Stimulated activated CD4-positive, alpha-beta T cell treated with anti-CD3 and anti-CD28 coated beads, Interleukin-15, amount 100 ng/mL, for 1 hour (primary cell): ENCODE measurements at places on chromosomes 11 and 22.

DNA sequence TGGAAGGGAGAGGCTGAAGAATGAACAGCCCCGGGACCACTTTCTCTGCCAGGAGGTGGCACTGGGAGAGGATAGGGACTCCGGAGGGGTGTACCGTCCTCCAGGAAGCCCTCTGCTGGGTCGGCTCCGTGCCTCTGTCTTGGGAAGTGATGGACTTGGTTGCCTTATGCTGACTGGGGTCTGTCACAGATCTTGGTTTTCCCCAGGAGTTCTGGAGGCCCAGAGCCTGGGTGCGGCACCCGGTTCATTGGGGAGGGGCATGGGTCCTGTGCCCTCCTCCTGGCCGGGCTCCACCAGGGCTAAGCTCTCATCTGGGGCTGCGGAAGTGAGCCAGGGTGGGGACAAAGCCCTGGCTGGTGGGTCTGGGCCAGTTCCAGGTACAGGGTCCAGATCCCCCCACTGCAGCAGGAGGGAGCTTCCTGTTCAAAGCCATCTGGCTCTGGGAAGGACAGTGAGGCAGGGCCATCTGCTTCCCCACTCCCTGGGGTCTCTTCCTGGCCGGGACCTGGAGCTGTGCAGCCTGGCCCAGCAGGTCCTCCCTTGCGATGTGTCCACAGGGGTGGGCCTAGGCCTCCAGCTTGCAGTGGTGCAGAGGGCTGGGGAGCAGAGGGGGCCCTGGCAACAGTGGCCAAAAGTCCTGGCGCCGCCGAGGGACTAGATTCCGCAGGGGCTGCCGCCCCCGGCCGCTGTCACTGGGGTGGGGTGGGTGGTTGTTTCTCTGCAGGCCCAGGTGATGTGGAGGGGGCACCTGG, 1.1 kb upstream of the AP2A2 start:
- DNase-seq: no peak

DNA sequence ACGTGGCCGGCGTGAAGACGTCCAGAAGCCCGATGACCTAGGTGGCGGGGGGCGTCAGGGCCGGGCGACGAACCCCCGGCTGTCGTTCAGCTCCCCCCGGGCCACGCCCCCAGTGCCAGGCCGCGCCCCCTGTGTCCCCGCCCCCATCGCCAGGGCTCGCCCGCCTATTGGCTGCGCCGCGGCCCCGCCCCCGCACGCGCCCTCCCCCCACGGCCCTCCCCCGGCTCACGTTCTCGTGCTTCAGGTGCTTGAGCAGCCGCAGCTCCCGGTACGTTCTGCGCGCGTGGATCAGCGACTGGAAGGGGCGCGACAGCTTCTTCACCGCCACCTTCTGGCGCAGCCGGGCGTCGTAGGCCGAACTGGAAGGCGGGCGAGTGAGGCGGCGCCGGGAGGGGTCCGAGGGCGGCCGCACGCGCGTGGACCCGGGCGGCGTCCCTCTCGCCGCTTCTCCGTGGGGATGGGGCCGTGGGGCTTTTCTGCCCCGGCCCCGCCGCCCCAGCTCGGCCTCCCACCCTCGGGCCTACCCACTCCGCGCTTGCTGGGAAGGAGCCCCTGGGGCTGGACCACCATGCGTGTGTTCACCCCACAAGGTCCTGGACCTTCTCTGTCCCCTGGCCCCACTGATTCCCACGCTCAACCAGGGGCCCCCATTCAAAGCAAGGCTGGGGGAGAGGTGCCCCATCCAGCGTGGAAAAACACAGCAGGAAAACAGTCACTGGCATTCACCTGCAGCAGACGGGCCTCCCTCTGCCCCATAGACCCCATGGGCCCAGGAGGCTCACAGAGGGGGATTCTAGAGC, 2.4 kb downstream of the MAPK11 start:
- peak; percentile 46 for DNase-seq

GRCh38 chr11:71286701-71287643, 34.6 kb upstream of the SHANK2 start:
- no peak for DNase-seq

GRCh38 chr11:13141731-13142709, 132.9 kb downstream of the RASSF10 start:
- DNase-seq: no peak

- no peak for DNase-seq
Measured at GRCh38 chr11:83538286-83538685, 252.1 kb upstream of the CCDC90B start.

GRCh38 chr11:120334894-120335462, 1.2 kb upstream of the ARHGEF12 start:
- peak; percentile 25 for DNase-seq

- no peak for DNase-seq
Measured at GRCh38 chr11:57800444-57801182, 39.0 kb downstream of the CTNND1 start.

DNA sequence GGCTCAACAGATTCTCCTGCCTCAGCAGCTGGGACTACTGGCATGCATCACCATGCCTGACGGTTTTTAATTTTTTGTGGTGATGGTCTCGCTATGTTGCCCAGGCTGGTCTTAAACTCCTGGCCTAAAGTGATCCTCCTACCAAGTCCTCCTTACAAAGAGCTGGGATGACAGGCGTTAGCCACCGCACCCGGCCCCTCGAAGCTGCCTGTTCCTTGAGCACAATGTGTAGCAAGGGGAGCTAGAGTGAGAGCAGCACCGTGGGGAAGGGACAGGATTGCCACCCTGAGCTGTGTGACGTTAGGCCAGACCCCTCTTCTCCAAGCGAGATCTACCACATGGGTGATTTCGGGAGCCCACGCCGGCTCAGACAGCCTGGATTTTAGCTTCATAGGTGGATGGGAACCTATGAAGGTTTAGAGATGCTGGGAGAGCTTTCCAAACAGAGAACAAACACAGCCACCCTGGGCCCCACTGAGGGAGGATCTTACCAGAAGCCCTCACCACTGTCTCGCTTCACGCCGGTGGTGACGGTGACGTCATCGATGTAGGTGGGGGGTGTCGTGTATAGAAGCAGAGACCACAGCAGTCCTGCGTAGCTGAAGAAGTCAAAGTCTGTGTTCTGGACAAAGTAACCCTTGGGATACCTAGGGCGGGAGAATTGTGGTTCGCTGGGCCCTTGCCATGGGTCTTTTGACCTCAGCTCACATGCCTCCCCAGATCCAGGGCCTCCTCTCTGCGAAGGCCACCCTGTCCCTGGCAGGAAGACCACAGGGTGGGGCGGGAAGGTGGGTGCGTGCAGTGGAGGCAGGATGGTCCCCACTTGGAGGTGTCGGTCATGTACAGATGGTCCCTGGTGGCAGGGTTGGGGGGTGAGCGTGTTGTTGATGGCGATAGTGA, 23.1 kb downstream of the RGL4 start:
- DNase-seq: no peak

GRCh38 chr11:61080526-61080925, 21.8 kb upstream of the CD5 start:
- no peak for DNase-seq

GRCh38 chr11:76771446-76772099, 11.6 kb upstream of the TSKU start:
- DNase-seq: no peak

- DNase-seq: no peak
Measured at GRCh38 chr11:82842019-82842418, 58.2 kb downstream of the PRCP start.

GRCh38 chr11:68976563-68976962, 4.2 kb downstream of the MRGPRD start:
- DNase-seq: no peak

DNA sequence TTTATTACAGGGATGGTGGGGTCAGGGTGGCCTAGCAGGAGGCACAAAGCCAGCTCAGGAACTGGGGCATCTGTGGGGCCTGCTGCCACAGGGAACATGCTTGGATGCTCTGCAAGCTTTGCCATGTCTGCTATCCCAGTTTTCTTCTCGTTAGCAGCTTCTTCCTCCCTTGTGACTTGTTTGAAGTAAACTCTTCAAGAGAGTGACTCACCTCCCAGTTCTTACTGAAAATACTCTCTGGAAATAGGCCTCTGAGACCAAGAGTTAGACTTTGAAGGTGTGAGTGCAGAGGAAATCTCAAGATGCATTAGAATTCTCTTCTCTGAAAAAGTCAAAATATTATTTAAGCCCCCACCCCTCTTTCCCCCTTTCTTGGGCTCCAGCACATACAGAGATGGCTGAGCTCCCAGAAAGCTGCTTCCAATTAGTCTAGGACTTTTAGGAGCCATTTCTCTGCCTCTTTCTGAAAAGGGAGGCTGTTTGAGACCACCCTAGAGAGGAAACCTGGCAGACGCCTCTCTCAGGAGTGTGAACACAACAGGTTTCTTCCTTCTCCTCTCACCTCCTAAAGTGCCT, 15.1 kb downstream of the CWC15 start:
- DNase-seq: no peak
